ENCODE measurements at places on chromosomes 6 and 20.

GRCh38 chr6:41640426-41640825 lies 2.2 kb downstream of the MDFI start:
- no peak for DNase-seq

- no peak for DNase-seq
Observed at GRCh38 chr6:56223995-56224394, 23.4 kb downstream of the COL21A1 start.

GRCh38 chr6:14614631-14615030 lies 497.1 kb downstream of the CD83 start:
- no peak for DNase-seq

- no peak for DNase-seq
Observed at GRCh38 chr6:10000551-10000950, 414.3 kb downstream of the TFAP2A start.

DNA sequence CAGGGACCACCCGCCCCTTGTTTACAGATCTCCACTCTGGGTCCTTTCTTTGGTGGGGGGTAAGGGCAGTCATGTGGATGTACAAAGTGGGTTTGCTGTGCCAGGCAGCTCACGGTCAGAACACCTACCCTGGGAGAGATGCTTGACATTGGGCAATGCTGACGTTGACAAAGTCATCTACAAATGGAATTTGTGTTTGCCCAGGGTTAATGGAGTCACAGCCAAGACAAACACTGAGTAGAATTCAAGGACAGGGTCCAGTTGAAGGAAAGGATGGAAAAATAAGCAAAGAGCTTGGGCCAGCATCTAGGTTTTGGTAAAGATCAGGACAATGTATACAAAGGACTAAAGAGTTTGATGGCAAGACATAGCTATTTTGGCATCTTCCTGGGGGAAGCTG lies 54.7 kb downstream of the MOCS1 start:
- DNase-seq, result no peak

All from stimulated activated CD8-positive, alpha-beta memory T cell treated with anti-CD3 and anti-CD28 coated beads, Interleukin-2, amount 100 ng/mL, for 1 hour (primary cell).